Activated naive CD8-positive, alpha-beta T cell treated with anti-CD3 and anti-CD28 coated beads for 36 hours (primary cell): ENCODE measurements at places on chromosomes 2 and 18. TPM values are rescaled to one million over a fixed set of nuclear protein-coding genes. Genes with fewer than 3 reads are reported as not detected.

DNA sequence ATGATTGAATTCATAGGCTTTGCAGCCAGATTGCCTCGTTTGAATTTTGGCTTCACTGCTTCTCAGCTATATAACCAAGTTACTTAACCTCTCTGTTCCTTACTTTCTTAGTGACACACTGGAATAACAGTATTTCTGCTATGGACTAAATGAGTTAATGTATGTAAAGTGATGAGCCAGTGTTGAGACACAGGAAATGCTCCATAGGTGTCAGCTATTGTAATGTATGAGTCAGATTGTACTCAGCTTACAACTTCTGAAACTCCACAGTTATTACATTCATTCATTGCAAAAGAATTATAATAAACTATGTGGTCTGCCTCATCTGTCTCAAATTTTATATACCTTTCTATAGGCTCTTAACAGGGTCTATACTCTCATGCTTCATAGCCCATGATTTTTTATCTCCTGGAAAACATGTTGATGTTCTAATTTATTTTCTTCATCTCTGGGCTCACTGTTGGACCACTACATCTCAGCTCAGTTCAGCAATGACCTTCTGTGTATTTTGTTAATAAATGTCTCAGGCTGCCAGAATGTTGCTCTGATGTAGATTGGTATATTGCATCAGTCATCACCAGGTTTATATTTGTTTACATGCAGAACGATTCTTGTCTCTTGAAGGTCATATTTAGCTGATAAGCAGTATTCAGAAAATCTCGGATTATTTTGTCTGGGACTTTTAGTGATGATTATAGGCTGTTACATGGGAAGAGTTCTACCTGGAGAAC is 76.2 kb downstream of the MAP3K20 start:
- DNase-seq, result no peak

- DNase-seq, result no peak
Measured at GRCh38 chr2:230947908-230948365, 22.9 kb upstream of the GPR55 start.

DNA sequence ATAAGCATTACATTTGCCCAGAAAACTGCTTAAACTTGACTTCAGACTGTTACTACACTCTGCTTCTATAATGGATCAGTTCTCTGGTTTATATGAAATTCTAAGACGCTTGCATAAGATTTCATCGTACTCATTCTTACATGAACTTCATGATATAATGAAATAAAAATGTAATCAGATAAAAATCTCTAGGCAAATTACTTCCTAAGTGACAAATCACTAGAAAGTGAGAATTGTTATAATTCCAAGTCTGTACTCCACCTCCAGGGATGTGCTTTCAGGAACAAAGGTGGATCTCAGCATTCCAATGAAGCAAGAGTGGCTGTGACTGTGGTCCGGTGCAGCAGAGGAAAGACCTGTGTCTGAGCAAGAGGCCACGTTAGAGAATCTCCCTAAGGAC is 226.2 kb downstream of the PIEZO2 start:
- no peak for DNase-seq

- no peak for DNase-seq
Measured at GRCh38 chr18:1796636-1797035, 774.7 kb downstream of the METTL4 start.

GRCh38 chr2:50118905-50119702 is 912.8 kb downstream of the NRXN1 start:
- DNase-seq, result no peak

DNA sequence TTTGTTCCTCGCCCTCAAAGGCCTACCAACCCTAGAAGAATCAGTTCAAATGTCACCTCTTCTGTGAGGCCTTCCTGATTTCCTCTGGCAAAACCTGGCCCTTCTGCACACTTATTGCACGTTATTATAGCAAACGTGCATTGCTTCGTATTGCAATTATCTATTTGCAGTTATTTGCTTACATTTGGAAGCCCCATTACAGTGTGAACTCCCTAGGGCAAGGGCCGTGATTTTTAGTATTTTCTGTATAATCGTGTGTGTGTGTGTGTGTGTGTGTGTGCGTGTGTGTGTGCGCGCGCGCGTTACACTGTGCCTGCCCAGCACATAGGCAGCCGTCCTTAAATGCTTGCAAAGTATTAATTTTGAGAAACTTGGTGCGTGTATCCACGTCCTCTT is 460 bp upstream of the SEMA4F start:
- no peak for DNase-seq

DNA sequence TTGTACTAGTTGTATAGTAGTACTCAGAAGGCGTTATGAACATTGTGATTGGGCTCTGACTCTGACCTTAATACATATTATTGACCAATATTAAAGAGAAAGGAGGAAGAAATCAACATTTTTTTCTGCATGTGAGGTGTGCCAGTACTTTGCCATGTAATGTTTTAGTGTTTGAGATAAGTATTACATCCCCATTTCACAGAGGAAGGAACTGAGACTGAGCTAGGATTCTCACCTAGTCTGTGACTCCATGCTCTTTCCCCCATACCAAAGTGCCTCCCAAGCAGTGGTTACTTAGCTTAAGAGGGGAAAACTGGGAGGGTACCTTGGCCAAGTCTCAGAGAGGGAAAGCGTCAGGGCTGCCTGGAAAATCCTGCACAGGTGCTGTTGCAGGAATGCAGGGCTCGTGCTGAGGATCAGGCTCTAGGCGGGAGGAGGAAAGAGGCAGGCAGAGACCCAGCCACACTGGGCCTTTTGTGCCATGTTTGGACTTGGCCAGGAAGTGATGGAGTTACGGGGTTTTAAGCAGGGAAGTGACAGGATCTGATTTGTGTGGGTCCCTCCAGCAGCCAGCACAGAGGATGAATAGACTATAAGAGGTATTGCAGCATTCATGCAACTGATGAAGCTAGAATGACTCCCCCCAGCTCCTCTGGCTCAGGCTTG is 1.7 kb downstream of the PNKD start:
- no peak for DNase-seq

DNA sequence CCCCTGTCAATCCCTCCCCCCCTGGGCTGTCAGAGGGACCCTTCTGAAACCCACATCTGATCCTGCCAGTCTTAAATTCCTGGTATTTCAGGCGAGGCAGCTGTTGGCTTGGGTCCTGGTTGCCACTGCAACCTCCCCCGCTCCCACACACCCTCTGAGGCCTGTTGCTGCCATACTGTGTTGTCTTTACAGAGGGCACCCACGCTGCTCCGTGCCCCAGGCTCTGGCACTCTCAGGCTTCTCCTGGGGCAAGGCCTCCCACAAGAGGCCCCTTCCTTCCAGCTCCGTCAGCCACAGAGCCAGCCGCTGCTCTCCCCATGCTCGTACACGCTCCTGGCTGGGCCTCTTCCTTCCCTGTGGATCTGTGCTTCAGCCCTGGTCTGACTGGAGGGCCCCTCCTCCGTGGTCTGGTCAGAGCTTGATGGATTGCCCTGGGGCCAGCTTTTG is 8.6 kb downstream of the CABLES1 start:
- DNase-seq, result no peak

DNA sequence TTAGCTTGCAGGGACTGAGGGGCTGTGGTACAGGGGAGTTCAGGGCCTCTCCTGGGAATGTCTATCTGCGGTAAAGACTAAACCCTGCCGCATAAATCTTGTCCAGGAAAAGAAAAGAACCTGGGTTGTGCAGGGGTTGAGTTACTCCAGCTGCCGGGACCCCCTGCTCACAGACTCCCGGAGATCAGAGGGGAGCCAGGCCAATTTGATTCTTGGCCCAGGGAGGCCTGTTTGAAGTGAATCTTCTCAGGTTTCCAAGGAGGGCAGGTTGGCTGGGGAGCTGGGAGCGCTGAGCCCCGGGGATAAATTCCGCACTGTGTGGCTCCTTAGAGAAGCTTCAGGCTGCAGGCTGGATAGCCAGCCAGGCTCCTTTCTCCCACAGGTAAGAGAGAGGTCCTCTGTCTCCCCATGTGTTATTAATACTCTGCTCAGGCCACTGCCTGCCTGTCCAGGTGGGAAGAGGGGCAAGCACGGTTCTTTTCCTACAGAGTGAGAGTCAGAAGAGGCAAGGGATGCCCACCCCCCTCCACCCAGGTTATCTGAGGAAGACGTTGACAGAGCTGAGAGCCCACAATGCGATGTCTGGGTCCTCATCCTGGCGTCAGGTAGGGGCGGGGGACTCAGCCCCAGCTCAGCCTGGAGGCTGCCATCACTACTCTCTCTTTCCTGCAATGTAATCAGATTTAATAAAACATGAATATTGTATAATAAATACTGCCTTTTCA is 82.7 kb downstream of the LONRF2 start:
- no peak for DNase-seq

Gene RAB17
- 0.40 TPM for total RNA-seq

Gene HMSD
- total RNA-seq, result 1.8 TPM
